Mesendoderm (in vitro differentiated cells): ENCODE measurements at places on chromosomes 5 and 9.

GRCh38 chr5:67896930-67897313, 318.6 kb upstream of the PIK3R1 start:
- peak; percentile 11 for DNase-seq

GRCh38 chr9:13665418-13666066, 386.1 kb upstream of the MPDZ start:
- no peak for DNase-seq

DNA sequence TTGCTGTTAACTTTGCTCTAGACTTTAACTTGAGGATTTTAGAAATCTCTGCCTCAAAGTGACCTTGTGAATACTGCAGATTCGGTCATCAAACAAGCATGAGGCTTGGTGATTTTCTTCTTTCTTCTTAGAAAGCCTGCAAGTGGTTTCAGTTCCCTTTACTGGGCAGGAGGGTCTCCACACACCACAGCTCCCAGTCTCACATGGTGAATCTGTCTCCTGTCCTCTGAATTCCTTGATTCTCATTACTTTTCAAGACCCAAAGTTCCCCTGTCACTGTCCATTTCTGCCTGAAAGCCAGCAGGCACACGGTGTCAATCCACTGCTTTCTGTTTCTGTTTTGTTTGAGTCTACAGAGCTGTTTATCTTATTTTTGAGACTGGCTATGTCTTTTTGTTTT, 14.1 kb downstream of the HSPB3 start:
- DNase-seq, result no peak

DNA sequence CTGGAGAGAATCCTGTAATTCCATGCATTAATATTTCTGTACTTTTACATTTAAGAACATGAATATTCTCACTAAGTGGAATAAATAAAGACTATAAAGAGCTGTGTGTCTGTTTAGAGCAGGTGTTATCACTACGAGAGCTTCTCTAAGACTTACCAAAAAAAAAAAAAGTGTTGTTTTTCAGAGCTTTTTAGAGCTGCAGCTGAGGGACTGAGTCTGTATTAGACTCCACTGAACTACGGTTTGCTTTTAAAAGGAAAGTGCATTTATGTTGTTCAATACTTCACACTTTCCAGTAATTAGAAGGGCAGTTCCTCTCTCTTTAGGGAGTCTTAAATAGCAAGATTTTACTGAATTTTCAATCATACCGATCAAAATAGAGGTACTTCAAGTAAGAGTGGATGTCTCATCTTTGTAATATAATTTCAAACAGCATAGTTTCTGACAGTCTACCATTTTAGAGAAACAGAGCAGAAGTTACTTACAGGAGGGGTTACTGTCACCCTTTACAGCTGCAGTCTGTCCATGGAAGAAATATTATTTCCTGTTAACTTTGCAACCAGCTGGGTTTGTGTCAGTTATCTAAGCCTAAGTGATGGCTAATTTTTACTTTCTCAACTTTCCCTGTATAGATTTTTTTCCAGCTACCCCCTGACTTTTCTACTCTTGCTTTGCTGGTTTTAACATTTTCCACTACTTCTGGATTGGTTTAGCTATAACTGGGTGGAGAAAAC, 2.4 kb downstream of the SYK start:
- DNase-seq, result no peak

DNA sequence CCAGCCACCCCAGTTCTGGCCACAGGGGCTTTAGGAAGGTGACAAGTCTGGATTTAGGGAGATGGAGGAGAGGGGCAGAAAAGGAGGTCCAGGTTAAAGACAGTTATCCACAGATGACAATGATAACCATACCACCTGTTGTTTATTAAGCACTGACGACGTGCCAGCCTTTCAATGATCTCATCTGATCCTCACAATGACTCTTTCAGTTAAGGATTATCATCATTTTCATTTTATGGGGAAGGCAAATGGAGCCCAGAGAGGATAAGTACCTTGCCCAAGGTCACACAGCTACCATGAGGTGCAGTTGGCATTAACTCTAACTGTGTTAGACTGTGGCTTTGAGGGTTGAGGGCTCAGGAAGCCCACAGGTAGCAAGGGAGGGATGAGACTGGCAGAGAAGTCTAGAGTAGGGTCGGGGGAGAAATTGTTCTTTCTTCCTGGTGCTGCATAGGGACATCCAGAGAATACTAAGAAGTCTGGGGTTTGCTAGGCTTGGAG, 21.5 kb upstream of the JADE2 start:
- DNase-seq, result no peak

DNA sequence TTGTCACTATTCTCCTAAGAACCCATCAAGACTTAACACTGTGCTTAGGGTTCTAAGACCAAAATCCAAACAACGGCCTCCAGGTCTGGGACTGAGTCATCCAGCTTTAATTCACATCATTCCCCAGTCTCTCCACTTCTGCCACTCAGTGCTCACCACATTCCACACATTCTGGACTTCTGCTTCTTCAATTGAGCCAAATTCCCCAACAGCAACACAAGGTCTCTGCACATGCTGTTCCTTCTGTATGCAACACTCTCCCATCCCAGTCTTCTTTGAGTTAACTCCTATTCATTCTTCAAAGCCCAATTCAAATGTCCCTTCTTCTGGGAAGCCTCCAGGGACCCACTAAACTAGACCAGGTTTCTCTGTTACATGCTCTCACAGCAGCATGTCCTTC, 97.8 kb downstream of the GPR21 start:
- DNase-seq, result peak; percentile 78

GRCh38 chr5:178690208-178690607, 40.3 kb downstream of the ZNF354A start:
- DNase-seq, result no peak

- no peak for DNase-seq
These were observed 207.6 kb downstream of the CETN3 start for GRCh38 chr5:90201923-90202322.

DNA sequence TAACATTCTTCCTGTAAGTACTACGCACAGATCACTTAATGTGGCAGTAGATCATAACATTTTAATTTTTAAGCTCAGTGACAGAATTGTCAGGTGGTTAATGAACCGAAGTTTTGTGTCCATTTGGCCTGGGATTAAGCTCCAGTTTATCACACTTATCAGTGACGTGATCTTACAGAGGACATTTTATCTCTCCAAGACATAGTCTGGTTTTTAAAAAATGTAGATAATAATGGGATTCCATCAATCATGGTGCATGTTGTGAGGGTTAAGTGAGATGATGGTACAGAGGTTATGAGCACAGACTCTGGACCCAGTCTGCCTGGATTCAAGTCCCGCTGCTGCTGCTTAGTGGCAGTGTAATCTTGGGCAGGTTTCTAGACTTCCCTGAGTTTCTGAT, 66.0 kb upstream of the ZFAND5 start:
- no peak for DNase-seq

DNA sequence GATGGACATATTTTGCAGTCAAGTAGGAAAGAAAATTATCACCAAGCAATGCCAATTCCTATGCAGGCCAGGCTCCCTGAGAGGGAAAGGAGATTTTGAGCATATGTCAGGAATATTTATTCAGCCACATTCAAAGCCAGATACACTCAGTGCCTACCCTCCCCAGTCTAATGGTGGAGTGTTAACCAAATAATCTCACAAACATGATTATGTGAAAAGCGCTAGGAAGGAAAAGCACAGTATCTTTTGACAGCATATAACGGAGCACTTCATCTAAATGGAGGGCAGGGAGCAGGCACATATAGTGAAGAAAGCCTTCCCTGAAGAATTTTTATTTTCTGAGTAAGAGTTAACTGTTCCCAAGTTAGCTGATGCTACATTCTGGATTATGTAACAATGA, 80.3 kb upstream of the SLC30A5 start:
- no peak for DNase-seq

GRCh38 chr5:179344431-179345182, 654 bp downstream of the ADAMTS2 start:
- peak; percentile 34 for DNase-seq

GRCh38 chr9:98795970-98796363, 388 bp downstream of the ANKS6 start:
- DNase-seq, result no peak

- DNase-seq, result no peak
These were observed 1.1 kb downstream of the IPO11 start for GRCh38 chr5:62413711-62414110.

DNA sequence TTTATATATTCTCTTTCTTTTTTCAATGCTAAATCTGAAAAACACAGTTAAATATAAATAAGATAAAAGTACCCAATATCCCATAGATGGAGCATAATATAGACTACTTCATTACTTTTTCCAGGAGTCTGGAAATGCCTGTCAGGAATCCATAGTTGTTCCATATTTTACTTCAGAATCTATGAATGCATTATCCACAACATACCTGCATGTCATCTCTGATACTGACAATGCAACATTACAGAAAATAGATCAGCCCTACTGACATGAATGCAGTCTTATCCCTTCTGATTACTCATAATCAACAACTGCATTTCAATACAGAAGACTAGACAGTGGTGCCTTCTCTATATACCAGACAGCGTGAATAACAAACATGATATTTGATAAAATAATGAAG, 517.6 kb downstream of the PTPRD start:
- no peak for DNase-seq

DNA sequence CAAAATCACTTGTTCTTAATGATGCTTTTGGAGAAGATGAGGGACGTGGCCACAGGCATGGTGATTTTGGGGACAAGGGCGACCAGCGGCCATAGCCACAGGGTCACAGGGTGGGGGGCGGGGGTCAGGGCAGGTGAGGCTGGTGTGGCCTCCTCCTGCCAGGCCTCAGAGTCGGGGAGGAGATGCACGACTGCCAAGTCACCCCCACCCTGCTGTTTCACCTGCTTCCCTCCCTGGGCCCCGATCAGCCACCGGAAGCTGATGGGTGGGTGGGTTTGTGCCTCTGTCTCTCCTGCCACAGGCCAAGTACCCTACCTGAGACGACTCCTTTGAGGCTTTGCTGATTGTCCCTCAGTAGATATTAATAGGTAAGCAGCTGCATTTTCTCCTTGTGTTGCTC, 199.3 kb downstream of the PAX5 start:
- DNase-seq, result no peak

- no peak for DNase-seq
These were observed 127.0 kb downstream of the HSD17B3 start for GRCh38 chr9:96175001-96175400.

GRCh38 chr5:123571927-123572326, 60.0 kb downstream of the CSNK1G3 start:
- no peak for DNase-seq

- no peak for DNase-seq
These were observed 72.5 kb upstream of the CACNA1B start for GRCh38 chr9:137804908-137805630.

GRCh38 chr9:76756941-76757673, 7.1 kb upstream of the PCA3 start:
- DNase-seq, result no peak

- no peak for DNase-seq
These were observed 139.1 kb downstream of the BASP1 start for GRCh38 chr5:17356551-17356950.

- no peak for DNase-seq
These were observed 17.1 kb downstream of the DELE1 start for GRCh38 chr5:141940695-141941271.
